NCI-H2029 (cell line): ENCODE measurements at places on chromosomes 3 and 15.

GRCh38 chr15:88989578-88989977 lies 76.4 kb upstream of the MFGE8 start:
- no peak for DNase-seq

GRCh38 chr3:52314489-52314888 lies 1.6 kb upstream of the DNAH1 start:
- no peak for DNase-seq

DNA sequence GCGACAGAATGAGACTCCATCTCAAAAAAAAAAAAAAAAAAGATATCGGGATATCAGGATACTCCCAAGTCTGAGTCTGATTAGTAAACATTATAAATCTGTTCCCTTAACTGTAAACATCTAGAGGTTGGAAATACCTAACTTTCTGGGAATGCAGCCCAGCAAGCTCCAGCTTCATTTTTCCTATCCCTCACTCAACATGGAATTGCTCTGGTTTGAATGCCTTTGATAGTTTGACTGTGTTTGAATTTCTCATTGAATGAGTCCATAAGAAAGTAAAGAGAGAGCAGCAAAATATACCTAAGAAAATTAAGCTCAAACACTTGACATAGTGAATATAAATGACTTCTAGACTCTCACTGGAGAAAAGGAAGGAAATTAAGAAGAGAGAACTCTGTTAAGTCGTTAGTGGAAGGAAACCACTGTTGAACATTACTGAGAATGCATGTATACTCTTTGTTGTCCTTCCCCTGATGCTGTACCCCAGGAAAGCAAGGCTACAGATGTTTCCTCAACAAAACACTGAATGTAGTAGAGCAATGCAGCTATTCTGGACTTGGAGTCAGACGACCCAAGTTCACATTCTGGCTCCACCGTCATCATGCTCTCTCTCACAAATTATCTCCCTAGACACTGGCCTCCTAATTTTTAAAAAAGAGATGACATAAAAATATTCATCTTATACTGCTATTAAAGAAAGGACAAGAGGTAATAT lies 62.4 kb downstream of the CD200 start:
- no peak for DNase-seq

DNA sequence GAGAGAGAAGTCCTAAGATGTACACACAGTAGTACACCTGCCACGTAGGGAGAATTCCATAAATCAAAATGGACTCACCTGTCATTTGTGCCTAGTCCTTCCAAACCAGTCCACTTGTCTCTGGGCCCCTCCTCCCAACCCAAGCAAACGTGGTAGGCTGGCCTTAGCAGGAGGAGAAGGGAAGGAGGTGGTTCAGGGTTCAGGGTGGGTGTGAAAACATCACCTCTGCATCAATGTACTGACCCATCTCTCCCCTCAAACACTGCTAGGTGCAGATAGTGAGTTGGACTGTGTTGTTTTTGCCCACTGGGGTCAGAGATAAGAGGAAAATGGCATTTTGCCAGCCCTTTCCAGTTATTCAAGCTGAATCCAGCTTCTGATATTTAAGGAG lies 99.3 kb downstream of the MME start:
- no peak for DNase-seq

GRCh38 chr3:9087831-9088413 lies 124.7 kb upstream of the RAD18 start:
- no peak for DNase-seq

GRCh38 chr3:130626049-130626448 lies 109.1 kb downstream of the COL6A6 start:
- DNase-seq: no peak

- peak; percentile 66 for DNase-seq
Observed at GRCh38 chr3:45940004-45940780, 3.1 kb upstream of the CXCR6 start.

- DNase-seq: no peak
Observed at GRCh38 chr3:7307410-7307809, 446.5 kb downstream of the GRM7 start.

DNA sequence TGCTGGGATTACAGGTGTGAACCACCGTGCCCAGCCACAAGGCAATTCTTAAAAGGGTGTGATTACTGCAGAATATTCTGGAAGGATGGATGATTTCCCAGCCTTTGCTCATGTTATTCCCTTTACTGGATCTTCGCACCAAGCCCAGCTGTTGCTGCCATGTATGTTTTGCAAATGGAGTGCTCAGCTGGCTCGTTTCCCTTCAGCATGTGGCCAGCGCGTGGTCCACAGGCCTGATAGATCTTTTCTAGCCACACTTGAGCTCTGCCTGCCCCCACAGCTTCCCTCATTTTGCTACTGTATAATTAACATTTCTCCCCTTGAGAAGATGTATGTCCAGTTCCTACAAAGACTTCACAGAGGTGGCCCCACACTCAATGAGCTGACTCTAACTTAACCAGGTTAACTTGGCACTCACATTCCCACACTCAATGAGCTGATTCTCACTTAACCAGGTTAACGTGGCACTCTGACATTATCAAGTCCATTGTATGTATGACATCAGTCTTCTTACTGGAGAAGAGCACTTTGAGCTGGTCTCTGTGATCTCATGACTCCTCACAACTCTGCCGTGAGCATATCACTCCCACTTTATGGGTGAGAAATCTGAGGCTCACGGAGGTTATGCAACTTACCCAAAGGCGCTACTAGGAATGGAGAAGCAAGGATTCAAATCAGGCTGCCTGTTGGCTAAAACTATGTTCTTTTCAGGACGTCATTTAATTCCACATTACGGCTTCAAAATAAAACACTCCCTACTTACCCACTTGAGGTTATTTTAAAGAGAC lies 49.2 kb downstream of the TM4SF4 start:
- DNase-seq: no peak

- no peak for DNase-seq
Observed at GRCh38 chr3:134772011-134772410, 23.0 kb upstream of the EPHB1 start.

- no peak for DNase-seq
Observed at GRCh38 chr3:24302396-24302795, 192.3 kb downstream of the THRB start.

- DNase-seq: peak; percentile 51
Observed at GRCh38 chr15:47870956-47871625, 153.8 kb downstream of the SEMA6D start.

- no peak for DNase-seq
Observed at GRCh38 chr15:55532944-55533343, 24.9 kb upstream of the DNAAF4 start.

DNA sequence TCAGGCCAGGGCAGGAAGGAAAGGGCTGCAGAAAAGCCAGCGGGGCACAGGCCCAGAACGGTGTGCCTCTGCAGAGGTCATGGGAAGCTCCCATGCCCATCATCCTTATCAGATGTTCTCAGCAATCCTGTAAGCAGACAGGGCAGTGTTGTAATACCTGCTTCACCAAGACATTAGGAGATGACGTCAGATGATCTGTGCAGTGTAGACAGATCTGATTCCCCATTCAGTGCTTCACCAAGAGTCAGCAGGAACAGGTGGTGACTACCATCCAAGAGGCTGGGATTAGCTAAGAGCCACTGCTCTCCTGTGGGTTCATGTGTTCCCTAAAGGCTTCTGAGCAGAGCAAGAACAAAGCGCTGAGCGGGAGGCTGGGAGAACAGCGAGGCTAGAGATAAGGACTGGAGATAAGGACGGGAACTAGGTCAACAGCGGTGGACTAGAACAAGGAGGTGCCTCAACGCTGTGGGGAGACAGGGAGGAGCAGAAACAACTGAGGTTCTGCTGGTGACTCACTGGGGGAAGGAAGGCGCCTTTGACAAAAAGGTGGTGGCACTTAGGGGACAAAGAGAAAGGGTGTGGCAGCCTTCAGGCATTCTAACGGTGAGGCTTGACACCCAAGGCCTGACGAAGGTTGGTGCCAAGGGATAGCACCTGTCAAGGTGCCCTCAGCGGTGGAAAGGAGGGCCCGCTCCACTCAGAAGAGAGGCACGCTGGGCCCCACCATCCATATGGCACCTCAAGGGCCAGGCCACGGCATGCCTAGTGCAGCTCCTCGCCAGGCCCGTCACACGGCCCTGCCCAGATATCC lies 28.4 kb downstream of the CCDC12 start:
- peak; percentile 78 for DNase-seq

GRCh38 chr3:154893813-154894212 lies 186.3 kb upstream of the MME start:
- DNase-seq: no peak

- peak; percentile 9 for DNase-seq
Observed at GRCh38 chr3:35932995-35933394, 293.7 kb downstream of the ARPP21 start.

- no peak for DNase-seq
Observed at GRCh38 chr3:119323723-119324085, 29.5 kb downstream of the ARHGAP31 start.

DNA sequence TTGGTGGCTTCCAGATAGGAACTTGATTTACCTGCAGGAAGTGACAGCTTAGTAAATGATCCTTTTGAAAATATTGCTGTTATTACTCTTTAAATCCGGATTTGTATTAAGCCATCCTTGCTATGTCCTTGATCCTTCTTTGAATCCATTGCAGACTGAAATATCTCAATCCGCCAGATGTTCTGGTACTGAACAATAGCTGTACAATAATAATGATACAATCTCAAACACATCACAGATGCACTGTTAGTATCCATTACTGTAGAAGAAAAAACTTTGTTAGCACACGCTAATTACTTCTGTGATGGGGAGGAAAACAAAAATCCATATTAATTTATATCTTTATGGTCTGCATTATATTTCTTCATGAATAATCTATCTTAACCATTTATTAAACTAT lies 202.3 kb downstream of the CNTN4 start:
- no peak for DNase-seq

- no peak for DNase-seq
Observed at GRCh38 chr3:183699238-183699947, 1.8 kb downstream of the YEATS2 start.

GRCh38 chr3:146559388-146559787 lies 15.0 kb upstream of the PLSCR1 start:
- no peak for DNase-seq

GRCh38 chr3:185172086-185173049 lies 19.5 kb upstream of the C3orf70 start:
- DNase-seq: no peak

DNA sequence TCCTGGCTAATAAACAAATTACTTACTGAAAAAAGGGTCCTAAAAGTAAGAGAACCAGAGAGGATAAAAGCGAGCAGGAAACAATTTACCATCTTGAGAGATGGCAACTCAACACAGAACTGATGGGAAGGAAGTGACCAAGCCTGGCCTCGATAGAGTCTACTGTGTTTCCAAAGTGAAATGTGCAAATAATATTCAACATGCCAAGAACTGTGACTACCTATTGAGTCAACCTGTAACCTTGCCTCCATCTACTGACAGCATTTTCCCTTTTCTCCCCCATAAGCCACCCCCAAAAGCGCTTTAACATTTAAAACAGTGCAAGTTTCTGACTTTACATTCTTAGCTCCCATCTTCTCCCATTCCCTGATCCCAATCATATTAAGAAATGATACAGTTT lies 75.4 kb upstream of the PSMD6 start:
- DNase-seq: no peak

- DNase-seq: no peak
Observed at GRCh38 chr15:72856549-72857040, 73.0 kb upstream of the ADPGK start.

- no peak for DNase-seq
Observed at GRCh38 chr3:149615731-149616221, 42.0 kb downstream of the WWTR1 start.

DNA sequence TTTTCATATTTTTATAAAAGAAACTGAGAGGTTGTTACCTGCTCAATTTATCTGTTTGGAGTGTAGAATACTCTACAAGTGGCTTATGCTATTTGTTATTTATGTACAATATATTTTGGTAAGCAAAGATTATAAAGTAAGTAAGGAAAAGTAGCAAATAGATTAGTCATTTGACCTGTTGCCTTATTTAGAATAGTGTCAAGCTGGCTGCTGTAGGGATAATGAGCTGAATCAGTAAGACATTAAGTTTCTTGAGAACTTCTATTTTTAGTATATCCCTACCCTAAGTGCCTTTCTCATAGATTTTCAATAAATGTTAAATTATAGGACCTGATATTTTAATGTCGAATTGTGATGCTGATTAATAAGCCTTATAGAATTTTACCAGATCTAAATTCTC lies 37.2 kb downstream of the ECT2 start:
- no peak for DNase-seq

DNA sequence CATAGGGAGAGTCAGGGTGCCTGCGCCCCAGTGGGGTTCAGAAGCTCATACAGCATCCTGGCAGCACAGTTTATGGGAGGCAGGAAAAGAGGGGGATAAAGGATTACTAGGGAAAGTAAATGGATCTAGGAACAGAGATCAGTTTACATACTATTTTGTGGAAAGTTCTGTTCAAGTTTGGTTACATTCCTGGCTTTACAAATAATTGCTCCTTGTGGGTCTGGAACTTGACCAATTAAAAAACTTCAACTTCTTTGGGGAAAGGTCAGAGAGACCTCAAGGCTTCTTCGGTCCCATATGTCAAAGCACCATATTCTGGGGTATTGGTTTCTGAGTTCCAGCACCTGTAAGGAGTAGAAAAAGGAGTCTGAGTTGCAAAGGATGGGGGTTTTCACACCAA lies 64.1 kb downstream of the ZDHHC19 start:
- no peak for DNase-seq

DNA sequence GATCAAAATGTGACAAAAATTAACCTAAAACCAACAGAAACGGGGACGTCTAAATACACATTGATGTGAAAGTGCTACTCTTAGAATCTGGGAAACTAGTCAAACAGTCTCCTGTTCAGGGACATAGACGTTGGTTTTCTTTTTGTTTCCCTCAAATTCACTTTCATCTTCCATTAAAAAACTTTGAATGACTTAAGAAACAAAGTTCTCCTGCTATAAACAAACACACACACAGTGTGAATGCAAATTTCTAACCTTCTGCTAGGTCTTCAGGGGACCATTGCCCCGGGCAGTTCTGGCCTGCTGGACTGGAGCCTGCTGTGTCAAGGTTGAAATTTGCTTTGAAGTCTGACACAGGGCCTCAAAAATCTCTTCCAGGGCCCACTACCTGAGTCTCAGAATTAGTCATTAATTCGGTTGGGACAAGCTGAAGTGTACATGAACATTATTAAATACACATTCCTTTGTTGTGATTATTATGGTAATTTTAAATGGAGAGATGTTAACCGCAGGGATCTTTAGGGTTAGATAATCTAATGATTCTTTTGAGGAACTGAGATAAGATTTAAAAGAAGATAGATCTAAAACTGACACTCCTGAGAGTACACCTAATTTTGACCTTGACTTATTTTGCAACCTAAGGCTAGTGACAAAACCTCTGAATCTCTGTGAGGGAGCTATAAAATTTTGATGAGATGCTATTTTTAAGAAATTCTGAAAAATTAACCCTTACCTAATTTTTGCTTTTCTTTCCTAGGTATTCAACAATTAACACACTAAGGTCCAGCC lies 1260.4 kb downstream of the ROBO1 start:
- DNase-seq: no peak

- DNase-seq: peak; percentile 10
Observed at GRCh38 chr3:32818229-32818969, 602 bp downstream of the TRIM71 start.
